ENCODE measurements at places on chromosomes 2 and 18. TPM values are rescaled to one million over a fixed set of nuclear protein-coding genes. Genes with fewer than 3 reads are reported as not detected.

- DNase-seq = no peak
These were observed 147.7 kb downstream of the WDPCP start for GRCh38 chr2:63440612-63441011.

- no peak for DNase-seq
These were observed 79.1 kb downstream of the DYM start for GRCh38 chr18:49381267-49381845.

DNA sequence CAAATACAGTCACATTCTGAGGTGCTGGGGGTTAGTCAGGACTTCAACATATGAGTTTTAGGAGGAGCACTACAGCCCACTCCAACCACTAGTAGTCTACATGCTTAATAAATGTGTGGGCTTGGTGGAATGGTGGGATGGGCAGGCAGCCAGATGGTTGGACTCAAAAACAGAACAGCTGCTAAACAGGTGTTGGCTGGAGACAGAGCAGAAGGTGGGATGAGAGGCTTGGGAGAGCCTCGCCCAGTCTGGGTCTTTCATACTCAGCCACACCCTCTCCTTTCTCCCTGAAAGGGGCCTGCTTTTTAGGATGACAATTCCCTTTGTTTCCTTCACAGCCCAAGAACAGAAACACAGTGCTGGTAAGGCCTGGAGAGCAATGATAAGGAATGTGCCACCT, 143.9 kb upstream of the KLHL29 start:
- no peak for DNase-seq

IL1F10 gene
- total RNA-seq = 20.6 TPM

DLX2 gene
- total RNA-seq = not detected

Measured in suprapubic skin (tissue), 4 donors.